ENCODE measurements at places on chromosomes 13 and 19.

GRCh38 chr13:102907016-102907756 is 61.4 kb downstream of the ERCC5 start:
- DNase-seq = no peak

- DNase-seq = peak; percentile 71
These were observed 93.0 kb downstream of the SLC7A1 start for GRCh38 chr13:29502391-29503008.

- no peak for DNase-seq
These were observed 87.6 kb downstream of the CAB39L start for GRCh38 chr13:49356223-49356622.

DNA sequence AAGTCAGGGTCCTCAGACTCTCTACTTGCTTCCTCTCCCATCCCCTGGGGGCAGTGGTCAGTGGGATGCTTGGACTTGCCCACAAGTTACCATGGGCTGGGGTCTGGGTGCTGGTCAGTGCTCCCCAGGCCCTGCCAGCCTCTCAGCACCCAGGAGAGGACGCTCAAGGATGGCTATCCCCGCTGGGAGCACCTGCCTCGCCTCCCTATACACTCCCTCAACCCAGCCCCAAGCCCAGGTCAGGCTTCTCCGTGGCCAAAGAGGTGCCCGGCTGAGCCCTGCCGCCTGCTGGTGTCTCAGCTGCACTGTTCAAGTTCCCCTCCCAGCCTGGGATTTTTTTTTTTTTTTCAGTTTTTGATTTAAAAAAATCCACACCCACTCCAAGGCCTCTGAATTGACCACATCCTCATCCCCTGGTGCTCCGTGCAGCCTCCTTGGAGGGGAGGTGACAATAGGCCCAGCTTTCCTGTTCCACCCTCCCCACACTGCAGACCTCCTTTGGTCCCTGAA is 10.8 kb downstream of the F2RL3 start:
- DNase-seq = peak; percentile 84

- no peak for DNase-seq
These were observed 1815.9 kb downstream of the PCDH9 start for GRCh38 chr13:65414187-65414586.

GRCh38 chr13:59677966-59678814 is 485.5 kb downstream of the DIAPH3 start:
- DNase-seq = no peak

- DNase-seq = no peak
These were observed 17.3 kb upstream of the KDM4B start for GRCh38 chr19:4951656-4952055.
